Suppressor macrophage treated with lipopolysaccharide for 1 hour (primary cell): ENCODE measurements at places on chromosomes 7 and 10.

DNA sequence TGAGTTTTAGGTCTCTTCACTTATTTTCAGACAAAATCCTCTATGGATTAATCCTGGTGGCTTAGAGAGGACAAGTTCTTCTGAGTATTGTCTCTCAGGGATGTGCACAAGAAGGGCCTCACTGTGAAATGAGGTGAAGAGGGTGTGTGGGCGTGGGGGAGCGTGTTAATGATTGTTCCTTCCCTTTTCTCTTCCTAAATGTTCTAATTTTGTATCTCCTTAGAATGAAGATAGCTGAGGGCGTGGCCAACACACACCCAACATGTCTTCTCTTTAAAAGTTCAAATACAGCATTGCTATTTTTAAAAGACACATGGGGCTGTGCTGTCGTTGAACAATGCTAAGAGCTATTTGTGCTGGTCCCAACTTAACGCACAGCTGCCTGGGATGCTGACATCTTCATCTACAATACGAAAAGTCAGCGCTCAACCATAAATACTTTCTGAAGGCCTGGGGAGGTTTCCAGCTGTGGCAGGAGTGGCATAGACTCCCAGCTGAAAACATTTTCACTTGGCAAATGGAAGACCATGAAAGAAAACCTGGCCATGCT lies 135.9 kb downstream of the JCAD start:
- DNase-seq, result peak; percentile 36

- DNase-seq, result peak; percentile 39
Observed at GRCh38 chr7:44849885-44850544, 2.1 kb upstream of the H2AZ2 start.

DNA sequence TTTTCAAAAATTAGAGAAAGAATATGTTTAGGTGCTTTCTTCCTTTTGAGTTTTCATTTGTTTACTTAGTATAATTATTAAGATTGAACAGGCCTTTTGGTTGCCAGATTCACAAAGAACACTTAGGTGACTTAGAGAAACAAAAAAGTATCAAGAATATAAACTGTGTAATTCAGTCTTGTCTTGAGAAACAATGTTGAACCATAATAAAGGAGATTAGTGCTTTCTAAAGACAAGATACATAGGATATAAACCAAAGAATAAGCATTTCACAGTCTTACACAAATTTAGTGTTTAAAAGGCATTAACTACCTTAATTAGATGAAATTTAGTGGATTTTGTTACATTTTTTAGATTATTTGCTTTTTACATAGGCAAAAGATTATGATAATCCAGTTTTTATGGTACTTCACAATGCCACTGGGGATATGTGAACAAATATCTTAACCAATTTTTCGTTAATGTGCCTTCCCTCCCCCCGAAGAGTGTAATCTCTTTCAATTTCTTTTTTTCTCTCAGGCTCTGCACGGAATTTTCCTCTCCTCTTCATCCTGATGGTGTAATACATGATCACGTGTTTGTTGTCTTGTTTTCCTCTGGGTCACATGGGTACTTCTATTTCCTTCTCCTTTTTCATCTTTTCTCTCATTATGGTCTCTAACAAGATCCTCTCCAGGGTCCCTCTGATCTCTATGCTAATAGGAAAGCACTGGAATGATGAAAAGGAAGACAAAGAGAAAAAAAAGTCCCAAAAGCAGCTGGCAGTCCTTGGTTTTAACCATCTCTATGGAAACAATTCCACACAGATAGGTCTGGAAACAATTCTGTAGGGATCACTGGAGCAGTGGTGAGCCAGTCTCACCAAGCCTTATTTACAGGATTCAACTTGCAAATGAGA lies 3.7 kb upstream of the HNRNPH3 start:
- DNase-seq, result peak; percentile 89

DNA sequence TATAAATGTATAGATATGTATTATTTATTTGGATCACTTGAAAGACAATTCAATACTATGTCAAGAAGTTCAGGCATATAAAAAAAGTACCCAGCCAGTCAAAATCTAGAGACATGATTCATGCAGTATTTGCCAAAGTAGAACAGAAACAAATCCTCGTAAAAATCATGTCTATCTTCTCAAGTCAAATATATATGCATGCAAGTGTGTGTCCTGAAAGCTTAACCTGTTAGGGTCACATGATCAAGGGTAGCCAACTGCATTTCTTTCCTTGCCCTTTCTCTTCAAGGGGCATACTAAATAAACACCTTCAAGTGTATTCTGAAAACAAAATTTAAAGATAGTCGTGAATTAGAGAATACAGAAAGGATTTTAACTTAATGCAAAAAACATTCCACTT lies 107.0 kb downstream of the HIBADH start:
- DNase-seq, result no peak

GRCh38 chr10:72459301-72459700 lies 104.6 kb upstream of the DNAJB12 start:
- DNase-seq, result no peak

DNA sequence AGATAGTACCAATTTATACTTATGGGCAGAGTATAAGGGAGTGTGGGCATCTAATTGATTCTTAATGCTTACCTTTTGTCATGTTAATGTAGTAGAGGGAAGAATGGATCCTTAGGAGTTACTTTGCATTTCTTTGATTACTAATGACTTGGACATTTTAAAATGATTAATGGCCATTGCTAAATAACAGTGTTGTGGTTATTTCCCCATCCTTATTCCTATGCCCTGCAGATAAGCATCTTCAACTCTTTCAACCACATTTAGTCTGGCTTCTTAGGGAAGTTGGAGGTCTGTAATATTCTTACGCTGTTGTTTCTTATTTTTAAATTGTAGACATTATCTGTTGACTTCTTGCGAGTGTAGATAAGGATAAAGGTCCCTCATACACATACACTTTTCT lies 37.2 kb downstream of the KAT6B start:
- no peak for DNase-seq

GRCh38 chr7:78037603-78038002 lies 239.0 kb downstream of the PHTF2 start:
- no peak for DNase-seq

DNA sequence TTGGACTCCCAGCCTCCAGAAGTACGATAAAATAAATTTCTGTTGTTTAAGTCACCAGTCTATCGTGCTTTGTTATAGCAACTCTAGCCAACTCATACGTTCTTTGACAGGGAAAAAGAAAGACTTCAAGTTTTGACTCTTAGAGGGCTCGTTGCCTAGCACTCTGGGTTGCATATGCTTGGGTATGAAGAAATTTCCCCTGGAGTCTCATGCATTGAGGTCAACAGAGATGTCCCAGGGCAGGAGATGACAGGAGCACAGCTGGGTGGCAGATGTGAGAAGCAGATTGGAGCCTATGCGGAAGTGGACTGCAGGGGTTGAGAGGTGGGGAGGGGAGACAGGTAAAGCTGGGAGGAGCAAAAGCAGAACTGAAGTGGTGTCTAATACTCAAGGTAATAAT lies 63.3 kb upstream of the JAZF1 start:
- no peak for DNase-seq

GRCh38 chr7:44637788-44638594 lies 31.6 kb downstream of the OGDH start:
- DNase-seq, result peak; percentile 92

- DNase-seq, result no peak
Observed at GRCh38 chr7:41754046-41754445, 51.2 kb upstream of the INHBA start.

DNA sequence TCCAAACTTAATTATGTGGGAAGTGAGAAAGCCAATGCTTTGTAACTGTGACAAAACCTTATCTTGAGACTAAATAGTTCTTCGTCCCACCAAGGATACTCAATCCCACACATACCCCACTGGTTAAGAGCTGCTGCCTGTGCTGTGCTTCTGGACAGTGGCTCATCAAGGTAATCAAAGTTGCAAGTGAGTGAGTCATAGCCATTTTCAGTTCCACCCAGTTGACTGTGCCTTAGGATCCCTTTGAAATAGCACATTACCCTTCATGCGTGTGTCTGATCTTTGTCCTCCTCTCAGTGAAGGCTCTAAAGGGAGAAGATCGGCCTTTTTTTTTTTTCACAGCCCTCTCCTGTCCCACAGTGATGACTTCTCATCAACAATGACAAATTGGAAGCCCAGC lies 706.0 kb upstream of the AUTS2 start:
- no peak for DNase-seq

- DNase-seq, result no peak
Observed at GRCh38 chr7:74029089-74029785, 1.3 kb downstream of the ELN start.

DNA sequence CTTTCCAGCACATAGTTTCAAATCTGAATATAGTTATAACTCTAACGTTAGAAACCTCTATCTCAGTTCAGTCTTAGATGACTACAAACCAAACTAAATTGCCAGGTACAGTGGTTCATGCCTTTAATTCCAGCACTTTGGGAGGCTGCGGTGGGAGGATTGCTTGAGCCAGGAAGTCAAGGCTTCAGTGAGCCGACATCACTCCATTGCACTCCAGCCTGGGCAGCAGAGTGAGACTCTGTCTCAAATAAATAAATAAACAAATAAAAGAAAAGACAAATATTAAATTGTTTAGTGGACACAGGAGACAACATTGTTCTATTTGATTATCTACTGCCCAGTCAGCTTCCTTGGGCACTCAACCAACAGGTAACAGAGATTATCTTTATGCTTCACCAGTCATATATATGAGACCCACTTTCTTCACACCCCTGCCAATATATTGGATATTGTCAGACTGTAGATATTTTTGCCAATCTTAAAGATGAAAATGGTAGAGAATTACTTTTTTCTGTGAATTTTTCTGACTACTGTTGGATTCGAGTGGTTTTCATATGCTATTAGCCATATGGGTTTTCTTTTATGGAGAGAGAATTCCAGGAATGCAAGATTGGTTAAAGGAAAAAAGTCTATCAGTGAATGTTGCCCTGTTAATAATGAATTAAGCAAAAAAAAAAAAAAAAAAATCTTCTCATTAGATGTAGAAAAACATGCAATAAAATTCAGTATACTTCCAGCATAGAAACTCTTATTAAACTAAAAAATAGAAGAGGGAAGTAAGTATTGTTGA lies 16.0 kb downstream of the HDAC9 start:
- DNase-seq, result no peak

DNA sequence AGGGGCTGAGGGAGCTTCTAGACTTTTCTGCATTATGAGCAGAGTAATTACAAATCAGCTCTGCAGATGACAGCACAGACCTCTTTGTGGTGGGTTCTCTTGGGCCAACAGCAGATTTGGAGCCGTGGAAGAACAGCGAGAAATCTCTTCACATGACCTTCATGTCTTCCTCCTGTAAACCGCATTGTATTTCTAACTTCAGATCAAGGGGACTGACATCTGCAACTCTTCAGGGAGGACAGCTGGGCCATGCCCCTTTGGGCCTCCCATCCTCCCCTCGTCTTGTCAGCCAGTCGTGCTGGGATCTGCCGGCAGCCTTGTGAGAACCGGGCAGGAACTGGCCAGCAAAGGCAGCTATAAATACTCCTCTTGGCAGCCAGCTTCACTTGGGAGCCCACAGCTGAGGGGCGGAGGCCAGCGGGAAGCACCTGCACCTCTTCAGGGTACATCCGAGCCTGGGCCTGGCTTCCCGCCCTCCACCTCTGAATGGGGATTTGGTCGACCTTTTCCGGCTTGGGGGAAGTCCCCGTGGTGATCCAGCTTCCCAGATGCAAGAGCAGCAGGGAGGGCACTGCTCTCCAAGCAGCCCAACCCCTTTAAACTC lies 54.7 kb downstream of the STEAP1B start:
- DNase-seq, result no peak

GRCh38 chr10:132252412-132252811 lies 55.3 kb downstream of the STK32C start:
- DNase-seq, result no peak

DNA sequence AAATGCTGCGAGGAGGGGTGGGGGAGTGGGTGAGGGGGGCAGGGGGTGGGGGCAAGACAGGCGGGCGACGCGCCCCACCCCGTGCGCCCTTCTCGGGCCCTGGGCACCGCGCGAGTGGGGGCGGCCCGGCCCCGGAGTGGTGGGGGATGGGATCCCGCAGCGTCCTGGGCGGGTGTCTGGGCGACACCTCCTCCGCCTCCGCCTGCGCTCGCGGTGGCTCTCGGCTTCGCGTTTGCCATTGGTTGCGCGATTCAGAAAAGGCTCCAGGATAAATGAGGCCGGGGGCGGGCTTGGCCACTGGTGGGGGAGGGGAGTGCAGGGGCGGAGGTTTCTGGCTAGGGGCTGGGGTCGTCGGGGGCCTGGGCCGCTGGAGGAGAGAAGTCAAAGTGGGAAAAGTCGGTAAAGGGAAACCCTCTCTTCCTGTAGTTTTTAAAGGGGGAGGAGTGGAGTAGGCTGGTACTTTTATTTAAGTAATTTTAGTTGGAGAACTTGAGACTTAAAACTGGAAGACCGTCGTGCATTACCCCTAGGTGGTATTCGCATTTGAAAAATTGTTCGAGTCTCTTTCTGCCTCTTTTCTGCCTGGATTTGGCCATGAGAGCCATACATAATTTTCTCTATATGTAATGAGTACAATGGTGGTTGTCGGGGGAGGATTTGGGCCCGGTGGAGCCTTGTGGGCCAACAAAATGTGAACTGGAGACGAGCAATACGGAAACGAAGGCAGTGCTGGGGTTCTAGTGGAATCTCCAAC lies 992 bp upstream of the IGF2BP3 start:
- DNase-seq, result no peak

DNA sequence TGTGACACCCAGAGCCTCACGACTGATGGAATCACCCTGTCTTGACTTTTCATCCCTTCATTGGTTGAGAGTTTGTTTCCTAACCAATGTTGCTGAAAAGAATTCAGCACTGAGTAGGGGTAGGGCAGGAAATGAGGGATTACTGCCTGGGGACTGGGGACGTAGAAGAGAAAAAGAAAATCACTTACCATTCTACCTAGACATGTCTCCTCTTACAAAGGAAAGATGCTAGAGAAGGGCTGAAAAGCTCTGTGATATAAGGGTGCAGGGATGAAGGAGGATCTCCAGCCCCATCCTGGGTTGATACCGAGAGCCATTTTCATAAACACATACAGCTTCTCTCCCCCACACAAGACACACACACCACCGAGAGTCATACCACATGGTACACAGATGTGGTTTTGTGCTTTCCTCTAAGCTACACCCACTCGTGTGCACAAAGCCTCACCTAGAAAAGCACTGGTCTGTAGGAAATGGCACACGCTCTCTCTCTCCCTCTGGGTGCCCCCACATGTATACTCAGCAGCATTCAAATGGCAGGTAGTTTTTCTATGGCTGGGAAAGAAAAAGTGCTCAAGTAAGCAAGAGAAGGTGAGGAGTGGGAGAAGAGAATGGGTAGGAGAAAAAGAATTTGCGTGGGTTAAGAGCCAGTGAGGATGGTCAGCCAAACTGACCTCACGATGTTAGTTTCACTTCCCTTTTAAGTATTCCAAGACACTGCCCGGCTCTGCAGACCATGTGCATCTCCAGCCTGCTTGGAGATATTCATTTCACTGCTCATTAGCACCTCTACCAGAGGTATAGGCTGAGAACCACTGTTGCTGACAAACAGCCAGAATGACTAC lies 85.8 kb downstream of the CALD1 start:
- peak; percentile 36 for DNase-seq
